ENCODE measurements at places on chromosomes 4 and X.

- DNase-seq, result no peak
These were observed 928.9 kb downstream of the ARAP2 start for GRCh38 chr4:35315419-35315818.

- no peak for DNase-seq
These were observed 169.9 kb upstream of the RBPJ start for GRCh38 chr4:26150948-26151347.

- no peak for DNase-seq
These were observed 98.2 kb downstream of the ANK2 start for GRCh38 chr4:113147498-113148111.

DNA sequence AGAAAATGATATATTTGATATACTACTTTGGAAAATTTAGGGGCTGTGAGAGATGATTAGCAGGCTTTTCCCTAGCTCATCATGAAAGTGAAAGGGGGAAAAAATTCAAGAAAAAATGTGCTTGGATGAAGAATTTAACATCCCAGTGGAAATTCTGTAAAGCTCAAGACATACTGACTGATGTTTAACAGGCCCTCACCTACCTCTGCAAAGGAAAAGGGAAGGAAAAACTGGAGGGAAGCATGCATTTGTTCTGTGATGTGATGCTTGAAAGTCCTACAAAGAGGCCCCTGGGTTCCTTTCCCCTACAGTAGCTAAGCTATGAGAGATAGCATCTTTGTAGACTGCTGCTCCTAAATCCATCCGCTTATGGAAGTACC lies 364.1 kb downstream of the PDGFC start:
- DNase-seq, result no peak

Data from CD4-positive, CD25-positive, alpha-beta regulatory T cell (primary cell).